ENCODE measurements at places on chromosomes 6 and 20.
A peak's percentile ranks its signal among the peaks of the same experiment; 100 is the strongest.

DNA sequence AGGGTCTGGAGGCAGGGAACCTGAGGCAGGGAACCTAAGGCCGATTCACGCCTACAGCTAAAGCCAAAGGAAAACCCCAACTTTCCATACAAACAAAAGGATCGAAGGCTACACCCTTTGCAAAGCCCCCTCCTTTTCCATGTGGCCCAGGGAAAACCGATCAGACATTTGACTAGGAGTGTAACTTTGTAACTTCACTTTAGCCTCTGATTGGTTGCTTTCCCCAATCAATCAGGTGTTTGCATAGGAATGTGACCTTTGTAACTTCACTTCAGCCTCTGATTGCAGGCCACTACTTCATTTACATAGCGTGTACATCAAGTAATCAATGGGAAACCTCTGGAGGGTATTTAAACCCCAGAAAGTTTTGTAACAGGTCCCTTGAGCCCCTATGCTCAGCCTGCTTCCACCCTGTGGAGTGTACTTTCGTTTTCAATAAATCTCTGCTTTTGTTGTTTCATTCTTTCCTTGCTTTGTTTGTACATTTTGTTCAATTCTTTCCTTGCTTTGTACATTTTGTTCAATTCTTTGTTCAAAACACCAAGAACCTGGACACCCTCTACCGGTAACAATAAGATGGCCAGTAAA lies 43.3 kb downstream of the CHD6 start:
- DNase-seq = no peak

DNA sequence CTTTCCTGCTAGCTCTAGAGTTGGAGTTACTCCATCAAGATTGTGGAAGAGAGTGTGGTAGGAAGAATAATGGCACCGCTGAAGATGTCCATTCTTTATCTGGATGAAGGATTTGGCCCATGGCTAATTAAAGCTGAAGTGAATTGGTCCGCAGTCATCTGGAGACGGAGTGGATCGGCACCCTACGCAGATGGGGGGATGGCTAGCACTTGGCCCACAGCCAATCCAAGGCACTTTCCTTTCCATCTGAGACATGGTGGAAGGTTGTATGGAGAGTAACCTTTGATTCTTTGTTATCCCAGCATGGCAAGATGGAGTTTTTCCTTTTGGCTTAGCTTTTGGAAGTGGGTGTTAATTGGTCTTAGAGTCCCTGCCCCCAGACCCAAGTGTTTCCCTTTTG lies 88.3 kb downstream of the JPH2 start:
- no peak for DNase-seq

DNA sequence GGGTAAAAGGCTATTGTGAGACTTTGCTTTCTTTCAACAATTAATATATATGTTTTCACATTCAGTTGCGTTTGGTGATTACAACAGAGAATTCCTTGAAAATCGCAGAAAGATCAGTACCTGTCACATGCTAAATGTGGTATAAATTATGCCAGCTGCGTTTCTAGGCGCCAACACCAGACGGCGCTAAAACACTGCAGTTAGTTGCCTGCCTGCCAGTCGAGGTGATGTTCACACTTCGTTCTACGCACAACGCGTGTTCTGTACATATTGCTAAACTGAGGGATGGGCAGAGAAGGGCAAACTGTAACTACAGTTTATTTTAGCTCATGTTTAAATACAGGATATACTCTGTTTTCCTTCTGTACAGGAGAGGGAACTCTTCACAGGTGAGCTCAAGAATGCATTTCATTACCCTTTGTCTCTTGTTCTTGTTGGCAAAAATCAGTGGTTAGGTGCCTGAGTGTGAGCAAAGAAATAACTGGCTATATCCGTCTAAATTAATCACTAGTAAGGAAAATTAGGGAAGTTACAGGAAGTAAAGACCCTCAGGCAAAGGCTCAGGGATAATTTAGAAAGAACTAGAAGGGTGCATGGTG lies 100.1 kb upstream of the RGS17 start:
- DNase-seq = peak; percentile 43

GRCh38 chr6:166691199-166691598 lies 64.1 kb upstream of the RPS6KA2 start:
- no peak for DNase-seq

- DNase-seq = no peak
Observed at GRCh38 chr6:112037783-112038216, 16.1 kb upstream of the CCN6 start.

GRCh38 chr20:40808936-40809335 lies 119.9 kb upstream of the MAFB start:
- DNase-seq = no peak

- DNase-seq = no peak
Observed at GRCh38 chr6:163600331-163600730, 185.8 kb downstream of the QKI start.

DNA sequence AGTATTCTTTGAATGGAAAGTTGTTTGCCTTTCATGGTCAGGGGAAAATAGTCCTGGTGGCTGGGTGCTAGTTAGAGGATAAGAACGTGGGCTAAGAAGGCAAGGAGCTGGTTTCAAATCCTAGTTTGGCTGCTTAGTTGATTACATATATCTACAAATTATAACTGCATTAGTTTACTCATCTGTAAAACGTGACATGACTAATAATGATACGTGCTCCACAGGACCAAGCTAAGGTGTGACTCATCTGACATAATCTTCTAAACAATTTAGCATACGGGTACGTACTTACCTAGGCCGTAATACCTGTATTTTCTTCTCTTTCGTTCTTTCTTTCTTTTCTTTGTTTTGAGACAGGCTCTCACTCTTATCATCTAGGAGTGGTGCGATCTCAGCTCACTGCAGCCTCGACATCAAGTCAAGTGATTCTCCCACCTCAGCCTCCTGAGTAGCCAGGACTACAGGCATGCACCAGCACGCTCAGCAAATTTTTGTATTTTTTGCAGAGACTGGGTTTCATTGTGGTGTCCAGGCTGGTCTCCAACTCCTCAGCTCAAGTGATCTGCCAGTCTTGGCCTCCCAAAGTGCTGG lies 1274.2 kb upstream of the GJE1 start:
- DNase-seq = no peak

DNA sequence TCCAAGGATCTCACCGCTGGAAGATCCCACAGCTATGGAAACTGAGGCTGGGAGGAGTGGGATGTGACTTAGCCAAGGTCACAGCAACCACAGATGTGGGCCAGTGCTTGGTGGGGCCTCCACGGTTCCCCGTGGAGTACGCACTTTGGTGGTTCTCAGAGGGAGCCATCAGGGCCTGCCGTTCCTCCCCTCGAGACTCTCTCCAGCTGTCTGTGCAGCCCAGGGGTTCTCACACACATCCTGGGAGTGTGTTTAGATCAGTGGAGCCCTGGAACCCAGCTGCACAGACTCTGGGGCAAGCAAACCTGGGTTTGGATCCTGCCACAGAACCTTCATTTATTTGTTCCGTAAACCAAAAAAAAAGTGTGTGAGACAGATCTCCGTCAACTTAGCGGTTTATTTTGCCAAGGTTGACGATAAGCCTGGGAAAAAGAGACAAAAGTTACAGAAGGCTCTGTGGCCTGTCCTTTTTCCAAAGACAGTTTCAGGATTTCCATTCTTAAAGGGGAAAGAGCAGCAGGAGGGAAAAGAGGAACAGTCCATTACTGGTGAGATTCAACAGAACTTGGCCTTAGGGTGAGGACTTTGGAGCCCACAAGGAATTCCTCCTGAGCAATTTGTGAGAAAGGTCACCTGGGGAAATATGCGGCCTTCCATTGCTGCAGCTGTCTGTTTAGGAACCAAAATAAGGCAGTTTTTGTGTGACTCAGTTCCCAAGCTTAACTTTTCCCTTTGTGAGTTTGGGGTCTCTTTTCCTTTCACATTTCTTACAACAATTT lies 13.6 kb upstream of the MYMX start:
- DNase-seq = no peak

GRCh38 chr6:31094389-31094881 lies 17.9 kb downstream of the C6orf15 start:
- no peak for DNase-seq

- no peak for DNase-seq
Observed at GRCh38 chr6:144156991-144157390, 6.7 kb downstream of the STX11 start.

DNA sequence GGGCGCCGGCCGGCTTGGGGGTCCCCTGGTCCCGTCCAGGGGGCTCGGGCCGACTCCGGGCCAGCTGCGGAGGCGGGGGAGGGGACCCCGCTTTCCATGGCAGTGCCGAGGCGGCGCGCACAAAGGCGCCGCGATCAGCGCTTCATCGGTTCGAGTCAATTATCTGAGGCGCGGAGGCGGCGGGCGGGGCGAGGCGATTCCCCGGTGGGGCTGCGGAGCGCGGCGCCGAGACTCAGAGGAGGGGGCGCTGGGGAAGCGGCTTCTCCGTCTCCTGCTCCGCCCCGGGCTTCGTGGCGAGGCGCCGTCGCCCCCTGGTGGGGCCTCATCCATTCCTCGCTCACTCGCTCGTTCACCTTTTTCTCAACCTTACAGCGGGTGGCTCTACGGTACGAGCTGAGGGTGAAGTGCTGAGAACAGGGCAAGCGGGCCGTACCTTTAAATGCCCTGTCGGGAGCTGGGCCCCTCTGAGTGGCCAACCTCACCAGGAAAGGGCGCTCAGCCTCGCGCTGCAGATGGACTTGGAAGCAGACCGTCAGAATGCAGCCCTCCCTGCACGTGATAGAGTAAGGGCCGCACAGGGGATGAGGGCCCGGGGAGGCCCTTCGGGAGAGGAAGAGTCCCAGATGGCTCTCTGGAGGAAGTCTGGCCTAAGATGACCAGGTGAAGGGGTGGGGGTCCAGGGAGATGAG lies 39.9 kb downstream of the SLC52A3 start:
- peak; percentile 54 for DNase-seq

DNA sequence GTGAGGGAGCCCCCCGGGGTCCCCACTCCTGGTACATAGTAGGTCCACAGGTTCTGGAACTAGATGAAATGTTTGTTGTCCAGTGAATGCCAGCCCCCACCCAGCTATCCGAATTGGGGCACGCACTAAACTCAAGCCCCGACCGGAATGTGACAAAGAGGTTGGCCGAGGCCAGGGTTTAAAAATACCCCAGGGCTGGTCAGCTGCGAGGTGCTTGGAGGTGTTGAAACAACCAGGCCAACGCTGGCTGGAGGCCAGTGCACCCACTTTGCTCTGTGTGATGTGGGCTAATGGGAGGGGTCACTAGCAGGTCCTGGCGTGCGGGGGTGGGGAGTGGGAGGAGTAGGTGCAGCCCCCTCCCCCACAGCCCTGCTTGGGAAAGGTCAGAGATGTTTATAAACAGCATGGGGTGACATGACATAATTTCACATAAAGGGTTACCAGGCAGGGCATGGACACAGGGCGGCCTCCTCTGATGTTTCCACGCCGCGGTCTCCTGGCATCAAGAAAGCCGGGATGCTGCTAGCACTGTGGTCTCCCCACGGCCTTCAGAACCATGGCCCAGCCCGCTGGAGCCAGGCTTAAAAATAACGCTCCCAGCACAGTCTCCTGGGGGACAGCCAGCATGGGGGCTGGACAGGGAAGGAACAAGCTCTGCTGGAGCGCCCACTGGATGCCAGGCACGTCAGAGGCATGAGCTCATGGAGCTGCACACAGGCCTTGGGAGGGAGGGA lies 111.2 kb upstream of the PTPN1 start:
- no peak for DNase-seq

DNA sequence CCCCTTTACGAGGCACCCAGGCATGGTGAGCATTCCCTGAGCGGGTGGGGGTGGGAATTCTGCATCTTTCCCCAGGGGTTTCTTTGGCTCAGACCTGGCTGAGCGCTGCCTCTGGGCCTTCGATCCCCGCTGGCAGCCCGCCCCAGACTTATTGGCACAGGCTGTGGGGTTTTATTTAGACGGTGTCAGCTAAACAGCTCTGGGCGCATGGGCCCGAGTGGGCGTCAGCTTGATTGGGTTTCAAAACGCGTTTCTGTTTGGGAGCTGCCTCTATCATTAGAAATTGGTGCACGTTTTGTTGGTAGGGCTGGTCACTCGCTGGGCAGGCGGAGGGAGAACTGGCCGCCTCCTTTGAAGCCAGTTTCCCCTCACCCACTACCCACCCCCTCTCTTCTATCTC lies 21.0 kb downstream of the PMEPA1 start:
- no peak for DNase-seq

DNA sequence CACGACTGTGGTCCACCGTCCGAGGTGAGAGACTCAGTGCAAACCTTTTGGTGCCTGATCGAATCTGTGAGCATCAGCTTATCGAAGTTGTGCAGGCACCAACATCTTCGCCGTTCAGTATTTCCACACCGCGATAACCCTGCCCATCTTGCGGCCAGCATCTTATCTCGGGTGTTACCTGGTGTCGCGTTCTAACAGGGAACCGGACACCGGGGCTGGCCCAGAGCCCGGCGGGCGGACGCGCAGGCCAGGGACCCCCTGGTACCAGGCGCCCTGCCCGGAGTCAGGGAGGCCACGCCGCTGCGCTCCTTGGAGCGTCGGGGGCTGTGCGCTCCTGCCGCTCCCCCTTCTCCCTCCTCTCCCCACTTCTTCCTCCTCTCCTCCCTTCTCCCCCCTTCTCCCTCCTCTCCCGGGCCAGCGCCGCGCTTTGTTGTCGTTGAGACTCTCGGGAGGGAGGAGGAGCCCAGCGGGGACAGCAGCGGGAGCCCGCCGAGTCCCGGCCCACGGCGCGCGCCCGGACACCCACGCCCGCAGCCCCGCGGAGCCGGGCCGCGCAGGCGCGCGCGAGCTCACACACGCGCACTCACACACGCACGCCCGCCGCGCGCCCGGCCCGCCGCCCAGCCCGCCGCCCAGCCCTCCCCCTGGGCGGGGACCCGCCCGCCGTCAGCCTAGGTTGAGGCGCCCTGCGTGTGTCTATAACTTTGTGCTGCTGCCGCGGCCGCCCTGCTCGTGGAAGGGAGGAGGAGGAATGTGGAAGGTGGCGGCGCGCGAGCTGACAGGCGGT lies 1.4 kb upstream of the FOXO3 start:
- peak; percentile 70 for DNase-seq

DNA sequence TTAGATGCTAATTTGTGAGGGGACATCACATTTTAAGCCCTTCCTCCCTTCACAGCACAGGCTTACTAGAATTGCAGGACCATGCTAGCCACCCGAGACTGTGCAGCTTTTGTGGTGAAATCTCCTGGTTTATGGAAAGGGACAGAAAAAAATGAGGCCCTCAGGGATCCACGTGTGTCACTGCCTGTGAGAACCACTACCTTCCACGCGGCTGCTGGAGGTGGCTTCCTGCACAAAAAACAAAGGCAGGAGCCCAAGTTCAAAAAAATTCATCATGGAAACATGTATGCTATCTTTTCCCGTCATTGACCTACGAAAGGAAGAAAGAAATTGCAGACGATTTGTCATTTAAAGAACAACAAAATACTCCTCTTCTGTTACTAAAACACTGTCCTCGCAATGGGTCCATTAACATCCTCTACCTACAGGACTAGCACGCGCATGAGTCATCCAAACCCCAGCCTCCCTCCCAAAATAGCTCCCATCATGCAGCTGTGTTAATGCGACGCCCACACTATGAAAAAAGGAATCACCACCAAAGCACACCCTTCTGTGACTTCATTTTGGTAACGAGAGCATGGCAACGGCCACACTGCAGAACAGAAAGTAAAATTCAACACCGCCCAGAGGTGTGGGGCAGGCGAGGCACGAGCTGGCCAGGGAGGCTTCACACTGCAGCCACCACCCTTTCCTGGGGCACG lies 45.7 kb downstream of the RAMACL start:
- DNase-seq = peak; percentile 26

- no peak for DNase-seq
Observed at GRCh38 chr6:52399511-52400312, 20.4 kb upstream of the EFHC1 start.

GRCh38 chr6:4656106-4656505 lies 120.1 kb upstream of the CDYL start:
- DNase-seq = no peak

Measured in stimulated activated CD4-positive, alpha-beta T cell treated with anti-CD3 and anti-CD28 coated beads, Interleukin-2, amount 100 ng/mL, for 48 hours (primary cell).